Cerebellar nuclear complex (tissue), 1 donor: ENCODE measurements at places on chromosomes 1 and 21.

- DNase-seq: no peak
Measured at GRCh38 chr1:111085676-111086075, 54.2 kb downstream of the DRAM2 start.

DNA sequence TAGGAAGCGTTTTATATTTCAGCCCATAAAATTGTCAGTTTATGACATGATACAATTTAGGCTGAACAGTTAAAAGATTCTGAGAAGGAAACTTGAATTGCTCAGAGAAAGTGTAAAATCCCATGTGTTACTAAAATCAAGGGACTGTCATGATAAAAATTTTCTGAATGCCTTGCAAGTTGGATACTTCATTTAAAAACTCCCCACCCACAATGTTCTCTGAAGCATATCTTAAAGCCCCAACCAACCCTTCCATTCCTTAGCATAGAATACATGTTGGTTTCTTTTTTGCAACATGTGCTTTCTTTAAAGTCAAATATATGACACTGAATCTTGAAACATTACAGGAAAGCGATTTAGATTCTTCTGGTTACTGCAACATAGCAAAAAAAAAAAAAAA is 97.4 kb downstream of the MRPL39 start:
- no peak for DNase-seq

GRCh38 chr1:204962742-204963632 is 80.0 kb upstream of the CNTN2 start:
- DNase-seq: no peak

DNA sequence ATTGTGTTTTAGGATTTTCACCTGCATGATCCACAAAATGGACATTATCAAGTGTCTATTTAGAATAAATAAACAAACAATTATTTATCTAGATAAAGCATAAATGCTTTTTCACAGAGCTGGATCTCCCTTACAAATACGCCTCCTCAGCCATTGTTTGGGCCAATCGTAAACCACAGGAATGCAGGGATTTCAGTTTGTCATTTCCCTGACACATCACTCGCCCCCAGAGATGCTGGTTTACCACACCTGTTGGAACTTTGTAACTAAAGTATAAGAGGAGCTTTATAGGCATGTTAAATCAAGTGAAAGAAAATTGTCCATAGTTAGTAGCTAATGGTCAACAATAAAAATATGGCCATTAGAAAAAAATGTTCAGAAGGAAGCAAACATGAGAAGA is 40.3 kb downstream of the GPR88 start:
- DNase-seq: no peak

GRCh38 chr1:193480755-193481154 is 294.3 kb upstream of the B3GALT2 start:
- no peak for DNase-seq

- no peak for DNase-seq
Measured at GRCh38 chr1:18299441-18300338, 181.0 kb upstream of the KLHDC7A start.

DNA sequence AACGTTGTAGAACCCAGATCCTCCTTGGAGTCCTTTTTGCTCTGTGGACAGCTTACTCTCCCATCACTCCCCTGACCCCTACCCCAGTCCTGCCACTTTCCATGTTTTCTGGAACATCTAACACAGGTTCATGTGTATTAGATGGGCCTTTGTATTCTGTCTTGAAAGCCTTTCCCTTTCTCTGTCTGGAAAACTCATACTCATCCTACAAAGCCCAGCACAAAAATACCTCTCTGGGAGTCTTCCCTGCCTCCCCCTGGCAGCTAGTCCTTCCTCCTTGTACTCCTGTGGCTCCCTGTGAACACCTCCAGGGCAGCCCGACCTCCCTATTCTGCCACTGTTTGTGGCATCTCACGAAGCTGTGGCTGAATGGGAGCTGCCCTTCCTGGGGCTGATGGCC is 7.8 kb upstream of the HEYL start:
- DNase-seq: no peak

- no peak for DNase-seq
Measured at GRCh38 chr1:162984699-162985098, 84.5 kb upstream of the RGS4 start.

- DNase-seq: no peak
Measured at GRCh38 chr1:90879281-90879680, 142.6 kb downstream of the ZNF644 start.

DNA sequence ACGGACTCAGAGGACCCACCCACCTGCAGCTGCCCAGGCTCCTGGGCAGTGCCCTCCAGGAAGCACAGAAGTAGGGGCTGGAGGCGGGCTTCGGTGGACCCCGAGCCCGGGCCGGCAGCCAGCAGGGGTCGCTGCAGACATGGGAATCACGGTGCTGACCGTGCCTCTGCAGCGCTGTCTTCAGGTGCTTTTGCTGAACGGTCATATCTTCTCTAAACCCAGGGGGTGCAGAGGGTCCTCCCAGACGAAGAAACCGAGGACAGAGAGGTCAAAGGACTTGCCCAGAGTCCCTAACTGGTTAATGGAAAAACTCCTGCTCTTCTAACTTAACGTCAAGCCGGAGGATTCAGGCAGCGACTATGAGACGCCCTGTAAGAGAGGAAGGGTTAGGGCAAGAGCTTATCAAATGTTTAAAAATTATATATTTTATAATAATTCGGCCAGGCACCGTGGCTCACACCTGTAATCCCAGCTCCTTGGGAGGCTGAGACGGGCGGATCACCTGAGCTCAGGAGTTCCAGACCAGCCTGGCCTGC is 21.5 kb upstream of the LEFTY2 start:
- no peak for DNase-seq

- no peak for DNase-seq
Measured at GRCh38 chr1:30704765-30705509, 18.4 kb downstream of the MATN1 start.

DNA sequence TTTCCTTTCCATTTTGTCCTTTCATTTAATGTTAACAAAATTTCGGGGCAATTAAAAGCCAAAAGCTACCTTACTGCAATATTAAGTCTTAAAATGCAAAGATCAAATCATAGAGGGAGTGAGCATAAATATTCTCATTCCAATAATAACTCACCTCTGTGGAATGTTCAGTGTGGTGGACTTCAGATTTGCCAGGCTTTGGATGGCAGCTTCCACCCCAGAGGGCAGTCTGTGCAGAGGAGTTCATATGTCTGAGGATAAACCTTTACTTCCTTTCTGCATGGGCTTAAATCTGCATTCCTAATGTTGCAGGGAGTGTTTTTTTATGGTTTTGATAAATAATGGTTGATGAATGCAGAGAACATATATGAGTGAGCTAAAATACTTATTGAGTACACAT is 16.3 kb downstream of the KIAA0040 start:
- no peak for DNase-seq

GRCh38 chr1:88698764-88699163 is 14.7 kb downstream of the PKN2 start:
- DNase-seq: no peak

DNA sequence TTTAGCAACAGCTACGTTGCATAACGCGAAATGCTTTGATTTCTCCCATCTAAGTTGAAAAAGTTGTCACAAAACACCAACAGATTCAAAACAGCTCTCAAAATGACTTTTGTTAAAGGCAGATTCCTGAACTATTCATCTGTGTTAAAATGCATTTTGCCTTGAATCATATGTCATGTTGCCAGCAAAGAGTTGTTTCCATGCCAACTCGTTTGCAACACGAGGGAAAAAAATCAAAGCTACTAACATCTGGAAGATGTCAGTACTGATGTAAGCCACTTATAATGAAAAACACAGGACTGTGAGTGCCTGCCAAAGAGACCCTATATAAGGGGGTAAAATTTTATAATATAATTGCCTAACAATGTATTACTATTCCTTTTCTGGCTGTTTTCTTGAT is 182.7 kb upstream of the PTBP2 start:
- no peak for DNase-seq

DNA sequence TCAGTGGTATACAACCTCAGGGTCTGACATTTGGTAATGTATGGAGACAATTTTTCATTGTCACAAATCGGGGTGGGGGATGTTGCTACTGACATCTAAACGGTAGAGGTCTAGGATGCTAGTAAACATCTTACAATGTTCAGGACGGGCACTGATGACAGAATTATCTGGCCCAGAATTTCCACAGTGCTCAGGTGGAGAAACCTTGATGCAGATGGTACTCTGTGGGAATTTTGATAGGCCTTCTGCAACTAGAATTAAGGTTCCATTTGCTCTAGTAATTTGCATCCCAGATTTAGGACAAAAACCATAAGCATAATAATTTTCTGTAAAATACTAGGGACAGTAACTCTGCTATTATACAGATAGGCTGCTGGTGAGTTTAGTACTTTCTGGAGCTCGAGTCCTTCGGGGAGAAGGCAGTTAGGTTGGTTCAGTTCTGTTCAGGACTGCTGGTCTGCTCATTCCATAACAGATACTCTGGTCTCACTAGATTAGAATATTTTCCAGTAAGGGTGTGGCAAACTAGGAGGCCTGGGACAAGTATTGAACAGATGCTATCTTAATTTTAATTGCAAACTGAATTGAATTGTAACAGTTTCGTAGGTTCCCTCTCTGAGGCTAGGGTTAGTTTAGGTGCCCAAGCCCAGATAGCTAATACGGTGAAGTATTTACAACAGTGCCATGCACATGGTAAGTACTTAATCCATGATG is 11.4 kb downstream of the METTL13 start:
- DNase-seq: no peak

DNA sequence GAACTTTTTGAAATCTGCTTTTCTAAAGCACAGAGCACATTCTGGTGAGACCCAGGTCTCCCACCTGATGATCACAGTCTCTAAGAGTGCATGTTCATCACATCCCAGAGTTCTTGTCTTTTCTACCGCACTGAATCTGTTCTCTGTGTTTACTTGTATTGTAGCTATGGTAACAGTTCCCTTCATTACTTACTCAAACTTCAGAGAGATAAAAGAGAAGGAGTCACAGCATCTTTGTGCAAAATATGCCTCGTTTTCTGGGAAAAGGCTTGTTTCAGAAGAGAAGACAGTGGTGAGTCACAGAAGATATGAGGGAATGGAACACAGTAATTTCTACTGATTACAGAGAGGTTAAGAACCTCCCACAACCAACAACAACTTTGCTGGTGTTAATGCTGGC is 580.6 kb downstream of the PLA2G4A start:
- no peak for DNase-seq

GRCh38 chr21:38913120-38913892 is 107.6 kb downstream of the ETS2 start:
- DNase-seq: no peak

- DNase-seq: no peak
Measured at GRCh38 chr1:229148041-229148671, 122.8 kb upstream of the RAB4A start.

DNA sequence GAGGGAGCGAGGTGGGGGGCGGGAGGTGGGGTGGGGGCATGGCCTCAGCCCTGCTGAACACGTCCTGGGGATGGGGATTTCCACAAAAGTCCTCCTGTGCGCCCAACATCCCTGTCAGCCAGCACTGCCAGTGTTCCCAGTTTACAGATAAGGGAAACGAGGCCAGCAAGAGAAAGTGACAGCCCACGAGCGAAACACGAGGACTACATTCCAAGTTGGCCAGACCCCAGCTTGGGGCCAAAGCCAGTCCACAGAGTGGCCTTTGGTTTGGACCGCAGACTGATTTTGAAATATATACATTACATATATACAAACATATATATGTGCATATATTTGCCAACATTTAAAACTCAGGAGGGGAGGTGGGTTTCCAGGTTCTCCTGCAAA is 5.0 kb downstream of the FBXO2 start:
- no peak for DNase-seq

GRCh38 chr1:232795497-232796053 is 9.6 kb upstream of the MAP10 start:
- DNase-seq: no peak

- DNase-seq: no peak
Measured at GRCh38 chr1:243814718-243815117, 35.3 kb downstream of the AKT3 start.

GRCh38 chr1:51168936-51169335 is 66.9 kb downstream of the C1orf185 start:
- DNase-seq: no peak

- no peak for DNase-seq
Measured at GRCh38 chr1:183807549-183808168, 2.7 kb downstream of the RGL1 start.

- DNase-seq: no peak
Measured at GRCh38 chr1:47574451-47575165, 136.8 kb downstream of the FOXD2 start.

GRCh38 chr1:40906781-40907400 is 44.7 kb upstream of the CITED4 start:
- no peak for DNase-seq

- DNase-seq: no peak
Measured at GRCh38 chr1:245332513-245332912, 177.7 kb downstream of the KIF26B start.

DNA sequence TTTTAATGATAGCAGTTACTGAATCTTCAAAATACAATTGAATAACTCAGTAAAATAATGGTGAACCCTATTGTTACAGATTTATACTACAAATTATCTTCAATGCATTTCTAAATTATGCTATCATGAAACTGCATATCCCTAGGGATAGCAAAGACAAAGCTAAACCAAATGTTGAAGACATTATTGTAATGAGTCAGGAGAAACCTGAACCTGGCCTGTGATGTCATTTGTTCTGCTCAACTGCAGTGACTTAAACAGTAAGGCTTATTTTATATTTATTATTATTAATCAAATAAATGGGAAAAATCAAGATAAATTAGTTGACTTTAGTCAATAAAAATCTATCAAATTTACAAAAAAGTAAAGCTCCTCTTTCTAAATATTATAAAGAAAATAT is 100.3 kb downstream of the UCHL5 start:
- no peak for DNase-seq

DNA sequence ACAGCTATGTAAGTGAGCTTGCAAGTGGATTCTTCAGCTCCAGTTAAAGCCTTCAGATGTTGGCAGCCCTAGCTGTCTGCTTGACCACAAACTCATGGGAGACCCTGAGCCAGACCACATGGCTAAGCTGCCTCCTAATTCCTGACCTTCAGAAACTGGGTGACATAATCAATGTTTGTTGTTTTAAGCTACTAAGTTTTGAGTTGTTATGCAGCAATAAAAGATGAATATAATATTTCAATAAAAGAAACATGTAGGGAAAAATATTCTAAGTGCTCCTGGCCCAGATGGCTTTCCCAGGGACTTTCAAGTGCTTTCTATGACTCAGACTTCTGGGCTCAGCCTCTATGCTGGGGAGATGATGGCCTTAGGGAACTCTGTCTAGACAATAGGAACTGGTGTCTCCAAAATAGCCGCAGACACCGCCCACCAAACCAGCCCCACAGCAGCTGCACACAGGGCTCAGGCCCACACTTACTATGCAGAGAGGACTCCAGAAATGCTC is 20.3 kb upstream of the AZIN2 start:
- DNase-seq: no peak

GRCh38 chr1:202234331-202235002 is 40.9 kb downstream of the LGR6 start:
- DNase-seq: no peak

DNA sequence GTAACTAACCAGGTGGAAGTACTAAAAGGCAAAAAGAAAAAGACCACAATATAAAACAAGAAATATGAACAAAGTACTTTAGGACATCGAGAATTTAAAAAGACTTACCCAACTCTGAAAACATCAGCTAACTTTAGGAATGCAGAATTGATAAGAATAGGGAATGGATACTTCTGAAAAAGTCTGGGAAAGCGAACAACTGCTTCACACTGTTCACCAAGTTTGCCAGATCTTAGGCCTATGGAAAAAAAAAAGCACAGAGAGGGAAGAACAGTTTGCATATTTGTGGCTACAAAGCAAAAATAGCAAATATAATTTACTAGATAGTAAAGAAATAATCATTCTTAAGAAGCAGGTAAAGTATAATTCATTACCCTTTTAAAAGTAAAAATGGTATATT is 14.4 kb downstream of the INTS7 start:
- DNase-seq: no peak
